ENCODE measurements at places on chromosomes 12 and 14.

- DNase-seq: no peak
Observed at GRCh38 chr12:93229494-93230325, 148.0 kb upstream of the NUDT4 start.

DNA sequence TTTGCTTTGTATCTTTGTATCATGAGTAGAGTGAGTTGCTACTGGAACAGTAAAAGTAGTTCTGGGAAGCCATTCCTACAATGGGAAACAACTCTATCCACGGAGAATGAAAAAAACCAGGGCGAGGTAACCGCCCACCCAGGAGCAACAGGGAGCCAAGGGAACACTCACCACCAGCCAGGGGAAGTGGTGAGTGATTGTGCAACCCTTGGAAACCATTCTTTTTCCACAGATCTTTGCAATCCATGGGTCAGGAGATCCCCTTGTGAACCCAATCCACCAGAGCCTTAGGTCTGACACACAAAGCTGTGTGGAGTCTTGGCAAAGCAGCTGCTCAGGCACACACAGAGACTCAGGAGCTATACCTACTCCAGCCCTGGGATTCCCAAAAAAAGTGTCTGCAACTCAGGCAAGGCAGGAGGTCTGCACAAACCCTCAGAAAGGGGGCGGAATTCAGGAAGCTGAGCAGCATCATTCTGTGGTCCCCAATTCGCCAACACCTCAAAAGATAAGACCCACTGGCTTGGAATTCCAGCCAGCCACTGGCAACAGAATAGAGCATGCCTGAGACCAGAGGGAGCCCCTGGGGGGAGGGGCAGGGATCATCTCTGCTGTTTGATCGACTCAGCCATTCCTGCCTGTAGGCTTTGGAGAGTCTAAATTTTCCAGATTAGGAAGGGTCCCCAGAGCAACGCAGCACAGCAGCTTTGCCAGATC lies 52.1 kb upstream of the PPFIA2 start:
- DNase-seq: no peak

DNA sequence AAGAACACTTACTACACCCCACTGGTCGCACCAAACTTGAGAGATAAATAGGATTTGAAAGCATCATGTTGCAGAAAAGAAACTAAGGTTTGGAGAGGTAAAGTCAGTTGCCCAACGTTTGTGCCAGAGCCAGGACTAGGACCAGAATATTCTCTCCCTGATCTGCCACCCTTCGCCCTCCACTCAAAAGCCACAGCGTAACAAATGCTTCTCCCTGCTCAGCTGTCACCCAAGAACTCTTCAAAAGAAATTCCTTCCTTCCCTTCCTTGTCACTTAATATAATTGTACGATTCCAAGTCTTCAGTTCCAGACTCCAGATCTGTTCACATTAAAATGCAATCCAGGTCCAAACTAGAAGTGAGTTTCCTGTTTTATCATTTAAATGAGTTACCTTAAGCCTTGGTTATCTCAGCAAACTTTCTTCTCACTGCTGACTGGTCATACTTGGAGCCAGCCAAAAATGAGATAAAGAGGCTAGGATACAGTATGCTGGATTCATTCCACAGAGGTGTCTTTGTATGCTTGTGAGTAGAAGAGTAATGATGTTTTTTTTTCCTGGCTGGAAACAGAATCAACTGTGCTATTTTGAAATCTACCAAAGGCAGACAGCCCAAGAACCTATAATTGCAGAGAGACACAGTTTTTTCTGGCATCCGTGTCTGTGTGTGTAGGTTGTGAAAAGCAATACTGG lies 12.8 kb upstream of the PPFIBP1 start:
- DNase-seq: no peak

GRCh38 chr12:89977405-89978085 lies 268.9 kb upstream of the ATP2B1 start:
- DNase-seq: no peak

DNA sequence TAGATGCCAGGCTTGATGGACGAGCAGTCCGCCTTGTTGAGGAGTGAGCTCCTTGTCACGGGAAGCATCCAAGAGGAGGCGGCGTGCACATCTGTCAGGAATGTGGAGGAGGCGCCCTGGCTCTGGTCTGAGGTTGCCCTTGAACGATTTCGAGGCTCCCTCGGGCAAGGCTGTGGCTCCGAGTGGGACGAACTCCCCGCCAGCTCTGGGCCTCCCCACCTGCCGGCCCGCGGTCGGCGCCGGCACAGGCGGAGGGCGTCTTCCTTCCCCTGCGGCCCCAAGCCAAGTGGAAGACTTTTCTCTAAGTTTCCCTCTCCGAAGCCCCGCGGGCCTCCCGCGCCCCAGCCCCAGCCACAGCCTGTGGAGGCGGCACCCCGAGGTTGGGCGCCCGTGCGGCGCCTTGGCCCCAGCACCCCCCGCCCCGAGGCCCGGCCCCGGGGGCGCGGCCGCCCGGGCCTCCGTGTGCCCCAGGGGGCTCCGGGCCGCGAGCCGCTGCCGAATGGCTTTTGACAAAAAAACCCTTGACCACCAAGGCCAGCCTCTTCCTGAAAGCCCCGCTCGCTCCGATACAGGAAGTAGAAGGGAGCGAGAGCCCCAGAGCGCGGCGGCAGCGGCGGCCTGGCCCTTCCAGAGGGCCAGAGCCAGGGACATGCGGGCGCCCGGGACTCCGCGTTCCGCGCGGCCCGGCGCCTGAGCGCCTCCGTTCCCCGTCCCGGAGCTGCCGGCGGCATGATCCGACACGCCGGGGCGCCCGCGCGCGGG lies at the start of gene RIN3:
TSS of gene RIN3 (plus strand) at position 578 of the 762 bp plus-strand sequence. CDS start at position 730, 152 bp downstream.
- DNase-seq: no peak

All from NCI-H1436 (cell line).